ENCODE measurements at places on chromosomes 2 and 18. TPM values are rescaled to one million over a fixed set of nuclear protein-coding genes. Genes with fewer than 3 reads are reported as not detected.

DNA sequence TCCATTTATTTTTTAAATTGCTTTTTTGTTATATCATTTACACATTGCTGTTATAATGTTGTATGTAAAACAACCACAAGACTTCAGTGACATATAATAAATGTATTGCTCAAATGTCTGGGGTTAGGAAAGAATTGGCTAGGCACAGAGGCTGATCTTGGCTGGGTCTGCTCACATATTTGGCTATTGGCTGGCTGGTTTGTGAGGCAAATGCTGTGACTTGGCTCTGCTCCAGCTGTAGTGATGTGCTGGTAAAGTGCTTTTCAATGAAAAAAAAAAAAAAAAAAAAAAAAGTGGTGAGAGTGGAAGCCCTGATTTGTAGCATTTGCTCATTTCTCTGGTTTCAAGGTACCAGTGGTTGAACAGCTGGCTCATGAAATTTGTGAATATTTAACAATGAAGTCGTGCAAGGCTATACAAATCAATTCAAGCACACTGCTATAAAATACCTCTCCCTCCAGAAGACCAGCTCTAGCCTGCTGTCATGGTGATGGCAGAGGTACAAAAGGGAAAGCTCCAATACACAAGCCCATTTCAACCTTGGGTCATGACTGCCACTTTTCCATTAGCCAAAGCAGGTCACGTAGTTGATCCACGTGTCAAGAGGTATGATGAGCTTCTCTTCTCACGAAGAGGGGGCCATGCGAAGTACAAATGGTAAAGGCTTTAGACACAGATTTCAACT is 43.7 kb upstream of the RIT2 start:
- no peaks in the 10 kb centered on the region for H3K4me1 ChIP-seq
- H3K27me3 ChIP-seq: no peaks in the 10 kb centered on the region
- no peaks in the 10 kb centered on the region for H3K36me3 ChIP-seq
- H3K27ac ChIP-seq: no peak overlapping the region
- no peak for DNase-seq

- no peaks in the 10 kb centered on the region for H3K36me3 ChIP-seq
- no peak overlapping the region for H3K4me3 ChIP-seq
- DNase-seq: no peak
- no peaks in the 10 kb centered on the region for H3K4me1 ChIP-seq
Observed at GRCh38 chr2:151657667-151658076, 76.6 kb downstream of the NEB start.

DNA sequence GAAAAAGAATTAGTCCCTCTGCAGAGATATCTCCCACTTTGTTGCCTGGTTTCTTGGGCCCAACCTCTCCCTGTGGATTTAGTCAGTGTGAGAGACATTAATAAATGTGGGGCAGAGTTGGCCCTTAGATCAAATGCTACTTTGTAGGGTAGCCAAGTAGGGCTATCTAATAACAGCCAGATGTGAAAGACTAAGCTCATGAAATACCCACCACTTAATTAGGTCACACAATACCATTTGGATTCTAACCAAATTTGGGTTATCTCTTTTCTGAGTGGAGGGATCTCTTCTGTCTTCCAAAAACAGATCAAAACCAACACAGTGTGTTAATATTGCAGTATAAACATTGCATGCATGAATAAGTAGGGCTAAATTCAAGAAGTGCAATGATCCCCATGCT is 626.8 kb upstream of the ZEB2 start:
- no peak overlapping the region for H3K4me3 ChIP-seq
- H3K36me3 ChIP-seq: no peaks in the 10 kb centered on the region
- H3K27me3 ChIP-seq: no peaks in the 10 kb centered on the region
- H3K4me1 ChIP-seq: peaks cover 2% of the 10 kb centered on the region
- DNase-seq: no peak
- no peak overlapping the region for H3K27ac ChIP-seq

GRCh38 chr2:207131594-207131993 is 34.2 kb downstream of the KLF7 start:
- peaks cover 15% of the 10 kb centered on the region for H3K4me1 ChIP-seq
- H3K36me3 ChIP-seq: no peaks in the 10 kb centered on the region
- H3K27ac ChIP-seq: no peak overlapping the region
- no peak overlapping the region for H3K4me3 ChIP-seq
- DNase-seq: no peak

- no peaks in the 10 kb centered on the region for H3K4me1 ChIP-seq
- H3K27me3 ChIP-seq: peaks cover 3% of the 10 kb centered on the region
- H3K4me3 ChIP-seq: no peak overlapping the region
- no peak for DNase-seq
Observed at GRCh38 chr2:233142355-233142897, 82.3 kb downstream of the INPP5D start.

DNA sequence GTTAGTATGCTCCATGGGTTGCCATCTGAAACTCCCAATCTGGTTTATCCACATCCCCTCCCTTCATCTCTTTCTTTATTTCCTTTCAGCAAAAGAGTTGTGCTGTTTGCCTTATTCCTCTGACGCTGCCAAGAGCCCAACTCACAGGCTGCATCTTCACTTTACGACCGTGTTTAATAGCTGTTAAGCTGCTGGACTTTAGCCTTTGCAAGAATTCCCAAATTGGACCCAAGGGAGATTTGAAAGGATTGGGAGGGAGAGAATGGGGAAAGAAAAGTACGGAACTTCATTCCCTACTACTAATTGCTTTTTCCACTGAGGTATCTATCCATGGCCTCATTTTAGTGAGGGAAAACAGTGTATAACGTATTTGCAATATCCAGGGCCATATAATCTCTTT is 263.4 kb upstream of the MEIS1 start:
- H3K4me1 ChIP-seq: no peaks in the 10 kb centered on the region
- no peak for DNase-seq
- H3K4me3 ChIP-seq: no peak overlapping the region
- no peak overlapping the region for H3K27ac ChIP-seq
- no peaks in the 10 kb centered on the region for H3K36me3 ChIP-seq

DNA sequence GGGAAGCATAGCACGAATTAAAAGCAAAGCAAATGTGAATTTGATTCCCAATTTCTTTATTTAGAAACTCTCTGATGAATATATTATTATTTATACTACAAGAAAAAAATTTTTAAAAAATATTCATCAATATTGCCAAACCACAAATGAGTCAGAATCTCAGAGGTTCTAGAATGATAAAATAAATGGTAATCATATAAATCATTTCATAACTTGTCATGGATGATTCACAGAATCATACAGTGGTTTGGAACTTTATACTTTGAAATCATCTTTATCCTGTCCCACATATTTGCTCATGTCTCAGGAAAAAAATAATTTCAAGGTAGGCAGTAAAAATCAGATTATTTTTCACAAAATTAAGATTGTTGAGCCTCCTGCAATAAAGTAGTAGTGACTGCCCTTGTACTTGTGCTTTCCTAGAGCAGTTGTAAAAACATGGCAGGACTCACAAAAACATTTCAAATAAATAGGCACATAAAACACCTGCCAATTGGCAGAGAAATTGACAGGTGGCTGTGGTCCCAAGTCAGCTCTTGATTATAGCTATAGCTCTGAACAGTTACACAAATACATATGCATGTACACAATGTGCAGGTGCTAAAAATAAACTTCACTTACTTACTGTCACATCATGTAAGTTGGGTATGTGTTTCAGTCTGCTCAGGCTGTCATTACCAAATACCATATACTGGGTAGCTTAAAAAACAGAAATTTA is 273.9 kb upstream of the SESTD1 start:
- H3K27ac ChIP-seq: no peak overlapping the region
- no peaks in the 10 kb centered on the region for H3K27me3 ChIP-seq
- no peak overlapping the region for H3K4me3 ChIP-seq
- H3K4me1 ChIP-seq: peaks cover under 1% of the 10 kb centered on the region
- no peak for DNase-seq

DNA sequence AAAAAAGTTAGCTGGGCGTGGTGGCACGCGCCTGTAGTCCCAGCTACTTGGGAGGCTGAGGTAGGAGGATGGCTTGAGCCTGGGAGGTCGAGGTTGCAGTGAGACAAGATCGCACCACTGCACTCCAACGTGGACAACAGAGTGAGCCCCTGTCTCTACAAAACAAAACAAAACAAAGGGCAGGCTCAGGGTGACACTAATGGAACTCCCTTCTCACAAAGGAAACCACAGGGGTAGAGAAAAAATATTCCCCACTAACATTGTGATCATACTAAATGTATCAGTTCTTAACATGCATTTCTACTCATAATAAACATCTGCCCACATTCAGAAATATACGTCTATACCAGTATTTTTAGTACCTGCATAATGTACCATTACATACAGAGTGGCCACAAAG is 21.1 kb downstream of the STAM2 start:
- no peak for DNase-seq
- no peaks in the 10 kb centered on the region for H3K27me3 ChIP-seq
- no peaks in the 10 kb centered on the region for H3K4me1 ChIP-seq

Gene NMUR1
- 0.23 TPM for total RNA-seq

Gene SLC30A3
- not detected for total RNA-seq

GRCh38 chr2:110718990-110719389 is 13.4 kb upstream of the ACOXL start:
- no peaks in the 10 kb centered on the region for H3K4me1 ChIP-seq
- DNase-seq: no peak
- no peak overlapping the region for H3K4me3 ChIP-seq
- H3K27me3 ChIP-seq: no peaks in the 10 kb centered on the region
- H3K27ac ChIP-seq: no peak overlapping the region
- no peaks in the 10 kb centered on the region for H3K36me3 ChIP-seq

DNA sequence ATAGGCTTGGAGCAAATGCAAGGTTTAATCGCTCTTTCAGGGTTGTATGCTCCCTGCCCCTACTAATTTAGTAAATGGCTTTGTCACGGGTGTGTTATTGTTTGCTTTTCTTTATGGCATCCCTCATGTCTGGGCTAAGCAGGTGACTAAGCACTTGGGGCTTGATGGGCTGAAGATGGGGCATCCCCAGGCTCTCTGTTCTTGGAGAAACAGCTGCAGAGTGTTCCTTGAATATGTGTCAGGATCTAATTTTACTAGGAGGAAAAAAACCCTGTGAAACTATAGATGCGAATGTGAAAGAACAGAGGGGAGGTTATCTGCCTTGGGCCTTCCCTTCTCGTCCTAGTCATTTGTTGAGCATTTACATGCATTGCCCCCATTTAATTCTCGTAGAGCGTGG is 94.7 kb upstream of the TAF1B start:
- H3K27me3 ChIP-seq: no peaks in the 10 kb centered on the region
- H3K4me1 ChIP-seq: peaks cover 1% of the 10 kb centered on the region

GRCh38 chr2:187943772-187944369 is 347.8 kb upstream of the GULP1 start:
- H3K27ac ChIP-seq: no peak overlapping the region
- no peaks in the 10 kb centered on the region for H3K4me1 ChIP-seq
- no peaks in the 10 kb centered on the region for H3K27me3 ChIP-seq
- DNase-seq: no peak

Gene CDKL4
- total RNA-seq: 1.1 TPM

DNA sequence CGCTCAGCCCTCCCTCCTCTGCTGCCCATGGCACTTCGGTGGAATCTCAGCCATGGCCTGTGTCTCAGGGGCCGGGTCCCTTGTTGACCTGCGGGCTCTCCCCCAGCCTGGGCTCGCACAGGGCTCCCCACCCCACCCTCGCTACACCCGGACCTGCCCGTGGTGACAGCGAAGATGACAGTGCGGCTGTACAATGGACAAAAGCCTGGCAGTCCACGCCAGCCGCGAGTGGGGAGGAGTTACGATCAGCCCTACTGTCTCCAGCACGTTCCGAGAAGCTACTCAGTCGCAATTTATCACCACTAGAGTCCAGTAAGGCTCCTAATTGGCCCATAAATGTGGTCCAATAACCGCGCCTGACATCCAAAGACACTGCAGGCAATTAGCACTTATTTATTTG is 31.6 kb downstream of the GBX2 start:
- H3K27me3 ChIP-seq: no peaks in the 10 kb centered on the region
- H3K4me3 ChIP-seq: no peak overlapping the region

DNA sequence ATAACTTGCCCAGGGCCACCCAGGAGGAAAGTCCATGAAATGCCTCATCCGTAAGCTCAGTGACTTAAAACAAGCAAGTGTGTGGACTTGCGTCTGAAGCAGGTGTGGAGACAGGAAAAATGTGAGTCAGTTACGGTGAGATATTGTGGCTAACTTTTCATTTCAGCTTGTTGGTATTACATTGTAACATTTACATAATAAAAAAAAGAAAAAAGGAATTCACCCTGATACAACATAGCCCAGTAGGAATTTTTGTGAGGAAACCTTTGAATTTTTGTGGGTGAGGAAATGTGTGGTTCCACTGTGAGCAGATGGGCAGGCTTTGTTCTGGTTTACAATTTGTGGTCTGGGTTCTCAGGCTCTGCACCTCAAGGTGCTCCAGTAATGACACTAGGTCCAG is 33.7 kb upstream of the LYPD6B start:
- H3K4me1 ChIP-seq: no peaks in the 10 kb centered on the region
- DNase-seq: no peak
- no peaks in the 10 kb centered on the region for H3K36me3 ChIP-seq
- H3K27ac ChIP-seq: no peak overlapping the region
- H3K4me3 ChIP-seq: no peak overlapping the region

- H3K4me1 ChIP-seq: no peaks in the 10 kb centered on the region
- no peak overlapping the region for H3K27ac ChIP-seq
- no peak overlapping the region for H3K4me3 ChIP-seq
- no peaks in the 10 kb centered on the region for H3K27me3 ChIP-seq
- DNase-seq: no peak
Observed at GRCh38 chr2:235984552-235984951, 183.6 kb downstream of the GBX2 start.

DNA sequence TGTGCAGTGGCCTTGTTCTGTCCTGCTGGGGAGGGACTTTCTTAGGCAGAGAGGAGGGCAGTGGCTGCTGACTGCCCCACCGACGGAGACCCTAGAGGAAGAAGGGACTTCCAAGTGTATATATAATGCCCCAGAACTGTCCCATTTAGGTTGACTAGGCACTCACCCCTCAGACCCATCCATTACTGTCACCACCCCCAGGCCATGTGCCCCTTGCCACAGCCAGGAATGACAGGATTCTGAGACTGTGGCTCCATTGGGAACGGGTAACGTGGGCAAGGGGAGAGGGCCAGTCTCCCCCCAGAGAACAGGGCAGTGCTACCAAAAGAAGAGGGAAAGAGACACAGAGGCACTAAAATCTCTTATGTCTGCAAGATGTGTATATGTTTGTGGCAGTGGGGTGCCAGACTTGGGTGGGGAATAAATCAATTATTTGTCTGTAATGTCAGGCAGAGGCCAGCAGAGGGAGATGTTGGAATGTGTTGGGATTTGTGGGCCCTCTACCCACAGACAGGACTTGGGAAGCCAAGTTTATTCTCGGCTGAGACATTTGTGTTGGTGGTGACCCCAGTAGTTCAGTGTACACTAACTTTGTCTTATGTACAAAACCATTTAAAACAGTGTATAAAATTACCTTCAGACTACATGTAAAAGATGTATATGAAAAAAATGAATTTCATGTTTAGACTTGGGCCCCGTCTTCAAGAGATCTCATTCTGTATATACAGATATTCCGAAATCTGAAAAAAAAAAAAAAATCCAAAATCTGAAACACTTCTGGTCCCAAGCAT is 24.0 kb upstream of the TMEM37 start:
- no peaks in the 10 kb centered on the region for H3K27me3 ChIP-seq
- H3K4me1 ChIP-seq: peaks cover 16% of the 10 kb centered on the region
- no peaks in the 10 kb centered on the region for H3K36me3 ChIP-seq
- no peak for DNase-seq
- H3K4me3 ChIP-seq: no peak overlapping the region

- no peak overlapping the region for H3K4me3 ChIP-seq
- no peaks in the 10 kb centered on the region for H3K36me3 ChIP-seq
- no peaks in the 10 kb centered on the region for H3K27me3 ChIP-seq
- no peak for DNase-seq
- no peak overlapping the region for H3K27ac ChIP-seq
Observed at GRCh38 chr2:136131484-136131960, 13.6 kb upstream of the CXCR4 start.

GRCh38 chr2:179250848-179251504 is 13.7 kb downstream of the SESTD1 start:
- H3K27ac ChIP-seq: no peak overlapping the region
- no peak overlapping the region for H3K4me3 ChIP-seq
- H3K36me3 ChIP-seq: no peaks in the 10 kb centered on the region
- no peaks in the 10 kb centered on the region for H3K4me1 ChIP-seq
- DNase-seq: no peak

Gene COL5A2
- total RNA-seq: 83.5 TPM
